ENCODE measurements at places on chromosomes 13 and 19.

DNA sequence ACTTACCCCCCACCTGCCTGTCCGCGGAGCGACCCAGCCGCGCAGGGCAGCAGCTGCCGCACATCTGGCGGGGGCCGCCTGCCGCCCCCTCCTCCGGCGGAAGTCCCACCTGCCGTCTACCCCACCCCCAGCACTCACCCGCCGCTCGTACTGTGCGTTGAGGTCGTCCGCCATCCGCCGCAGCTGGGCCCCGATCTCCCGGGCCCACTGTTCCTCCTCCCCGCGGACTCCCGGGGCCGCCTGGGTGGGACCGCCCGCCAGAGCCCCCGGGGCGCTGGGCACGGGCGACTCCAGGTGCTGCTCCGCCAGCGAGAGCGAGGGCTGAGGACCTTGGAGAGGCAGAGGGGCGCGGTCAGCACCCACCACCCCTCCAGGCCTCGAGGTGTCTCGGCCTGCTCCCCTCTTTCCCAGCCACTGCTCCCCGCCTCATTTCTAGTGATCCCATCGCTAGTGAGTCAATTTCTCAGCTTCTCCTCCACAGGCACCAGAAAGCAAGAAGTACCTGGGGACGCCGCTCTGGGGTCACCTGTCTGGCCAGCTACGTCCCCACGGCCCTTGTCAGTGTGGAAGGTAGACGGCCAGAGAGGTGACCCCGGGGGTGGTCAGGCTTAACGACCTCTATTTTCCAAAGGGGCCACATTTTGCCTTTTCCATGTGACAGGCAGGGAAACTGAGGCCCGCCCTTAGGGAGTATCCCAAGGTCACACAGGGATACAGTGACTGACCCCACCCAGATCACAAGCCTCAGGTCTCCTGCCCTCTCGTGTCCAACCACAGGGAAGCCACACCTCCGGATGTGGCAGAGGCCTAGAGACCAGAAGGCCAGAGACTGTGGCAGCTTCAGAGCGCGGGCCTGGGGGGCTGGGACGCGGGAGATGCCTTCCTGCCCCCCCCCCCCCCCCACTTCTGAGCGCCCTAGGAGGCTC is 4.3 kb downstream of the BBC3 start:
- DNase-seq: no peak

DNA sequence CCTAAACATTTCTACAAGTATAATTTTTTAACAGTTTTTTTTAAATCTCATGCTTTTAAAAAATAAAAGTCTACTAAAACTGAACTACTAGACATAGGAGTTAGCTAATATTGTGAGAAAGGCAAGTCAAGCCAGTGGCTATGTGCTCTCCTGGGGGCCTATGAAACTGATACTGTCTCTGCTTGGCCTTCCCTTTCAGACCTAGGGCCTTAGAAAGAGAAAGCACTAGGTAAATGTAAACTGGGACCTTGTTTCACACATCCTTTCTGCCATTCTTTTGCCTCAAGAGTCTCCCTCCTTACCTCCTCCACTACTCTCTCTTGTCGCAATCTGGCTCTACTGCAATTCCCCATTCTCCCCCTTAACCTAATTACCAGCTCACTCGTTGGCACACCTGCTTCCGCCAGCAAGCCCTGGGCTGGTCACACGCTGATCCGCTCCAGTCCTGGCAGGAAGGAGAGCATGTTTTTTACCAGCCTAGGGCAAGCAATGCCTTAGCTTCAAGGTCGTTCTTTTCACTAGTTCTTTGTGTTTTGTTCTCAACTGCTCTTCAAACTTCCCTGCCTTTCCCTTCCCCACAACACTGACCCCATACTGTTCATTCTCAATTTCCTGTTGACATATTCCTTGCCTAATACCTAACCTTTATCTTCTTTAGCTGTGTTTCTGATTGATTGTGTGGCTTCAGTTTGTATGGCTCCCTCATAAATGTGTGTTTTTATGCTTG is 23.1 kb downstream of the TBC1D4 start:
- DNase-seq: no peak

DNA sequence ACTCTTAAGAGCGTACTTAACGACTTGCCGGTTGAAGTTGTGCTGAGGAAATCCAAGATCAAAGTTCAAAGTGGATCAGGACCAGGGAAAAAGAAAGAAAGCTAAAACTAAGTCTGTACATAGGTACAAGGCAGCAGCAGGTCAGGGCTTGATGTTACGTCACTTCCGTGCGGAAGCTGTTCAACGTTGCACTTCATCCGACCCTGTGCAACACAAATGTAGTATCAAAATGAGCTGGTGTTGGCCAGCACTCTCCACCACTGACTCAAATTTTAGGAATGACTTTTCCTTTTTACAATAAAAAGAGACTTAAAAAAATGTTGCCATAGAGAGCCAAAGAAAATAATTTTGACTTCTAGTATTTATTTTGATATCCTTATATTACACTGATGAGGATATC is 1315.4 kb downstream of the EFNB2 start:
- no peak for DNase-seq

DNA sequence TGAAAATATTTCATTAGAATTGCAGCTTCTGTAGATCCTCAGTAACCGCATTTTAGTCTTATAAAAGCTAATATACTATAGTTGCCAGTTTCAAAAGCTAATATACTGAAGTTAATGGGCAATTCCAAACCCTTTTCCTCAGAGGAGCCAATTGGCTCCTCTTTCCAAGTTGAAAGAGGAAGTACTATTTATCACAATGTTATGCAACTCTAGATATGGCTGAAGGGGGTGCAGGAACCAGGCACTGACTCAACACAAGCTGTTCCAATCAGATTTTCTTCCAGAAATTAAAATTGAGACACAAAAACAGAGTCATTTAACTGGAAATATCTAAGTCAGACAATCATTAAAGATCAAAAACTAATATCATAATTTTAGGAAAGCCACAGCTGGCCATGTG is 258.9 kb downstream of the PCDH20 start:
- no peak for DNase-seq

GRCh38 chr19:53195265-53195903 is 2.2 kb upstream of the ZNF665 start:
- peak; percentile 90 for DNase-seq

DNA sequence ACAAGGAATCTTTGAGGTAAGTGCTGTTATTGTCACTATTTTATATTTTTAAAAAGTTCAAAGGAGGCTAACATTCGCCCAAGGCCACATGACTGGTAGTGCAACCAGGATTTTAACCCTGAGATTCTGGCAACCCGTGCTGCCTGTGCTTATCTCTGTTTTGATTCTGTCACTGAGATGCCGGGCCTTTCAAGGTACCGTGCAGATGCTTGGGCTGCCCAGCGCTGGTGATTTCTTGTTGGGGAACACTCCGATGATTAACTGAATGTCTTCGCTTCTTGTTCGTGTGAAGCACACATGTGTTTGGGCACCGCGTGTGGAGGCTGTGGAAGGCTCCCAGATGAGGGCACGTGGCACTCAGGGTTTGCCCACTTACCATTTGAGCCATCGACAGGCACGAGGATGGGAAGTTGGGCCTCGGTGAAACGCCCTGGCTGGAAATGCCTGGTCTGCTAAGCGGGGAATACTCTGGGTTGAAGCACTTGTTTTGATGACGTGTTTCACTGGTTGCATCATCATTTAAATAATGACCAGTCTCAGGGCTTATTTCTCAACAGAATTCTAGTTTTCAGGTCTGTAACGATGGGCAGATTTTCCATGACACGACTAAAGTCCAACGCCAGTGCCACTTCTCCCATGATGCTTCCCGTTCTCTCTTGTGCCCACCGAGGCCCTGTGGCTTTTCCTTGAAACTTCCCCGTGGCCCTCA is 392.7 kb downstream of the FGF9 start:
- DNase-seq: no peak

GRCh38 chr19:10105509-10106099 is 558 bp upstream of the PPAN start:
- DNase-seq: no peak

DNA sequence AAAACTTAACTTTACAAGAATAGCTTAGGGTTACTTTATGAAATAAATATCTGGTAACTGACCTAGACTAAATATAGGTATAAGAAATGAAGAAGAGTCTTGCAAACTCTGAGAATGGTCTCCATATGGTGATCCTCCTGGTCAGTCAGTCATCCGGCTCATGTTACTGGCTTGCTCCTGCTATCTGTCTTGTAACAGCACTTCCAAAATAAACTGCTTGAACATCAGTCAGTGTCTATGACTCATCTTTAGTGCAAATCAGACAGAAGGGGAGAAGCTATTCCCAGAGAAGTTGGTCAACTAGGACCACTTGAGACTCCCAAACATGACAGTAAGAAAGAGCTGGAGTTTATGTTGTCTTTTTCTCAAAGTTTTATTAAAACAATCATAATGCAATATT is 1550.9 kb downstream of the PCDH9 start:
- DNase-seq: no peak

GRCh38 chr13:24503379-24503696 is 9.2 kb downstream of the PARP4 start:
- DNase-seq: no peak

DNA sequence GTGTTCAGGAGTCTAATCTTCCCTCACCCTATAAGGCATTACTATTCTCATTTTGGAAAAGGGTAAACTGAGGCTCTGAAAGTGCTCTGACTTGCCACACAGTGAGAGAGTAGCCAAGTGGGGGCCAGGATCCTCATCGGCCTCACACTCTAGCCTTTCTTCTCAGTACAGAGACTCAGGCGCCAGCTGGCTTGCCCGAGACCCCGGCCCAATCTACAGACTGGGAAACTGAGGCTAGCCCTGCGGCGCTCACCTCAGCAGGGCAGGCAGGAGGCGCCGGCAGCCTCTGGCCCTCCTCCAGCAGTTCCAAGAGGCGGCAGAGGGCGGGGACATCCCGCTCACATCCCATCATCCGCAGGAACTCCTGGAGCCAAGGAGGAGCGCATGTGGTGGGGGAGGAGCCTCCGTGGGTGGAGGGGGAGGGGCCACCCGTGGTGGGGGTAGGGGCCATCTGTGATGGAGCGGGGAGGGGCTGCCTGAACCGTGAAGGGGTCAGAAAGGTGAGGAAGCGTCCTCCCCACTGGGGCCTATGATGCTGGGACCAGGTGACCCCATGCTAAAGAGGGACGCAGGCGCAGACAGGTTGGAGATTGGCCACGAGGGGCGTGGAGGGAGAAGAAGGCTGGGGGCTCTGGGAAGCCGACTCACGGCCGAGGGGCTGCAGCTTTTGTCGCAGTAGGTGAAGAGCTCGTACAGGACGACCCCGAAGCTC is 8.7 kb upstream of the INSL3 start:
- peak; percentile 89 for DNase-seq

- no peak for DNase-seq
These were observed 69.6 kb upstream of the PCDH9 start for GRCh38 chr13:67299751-67300150.

DNA sequence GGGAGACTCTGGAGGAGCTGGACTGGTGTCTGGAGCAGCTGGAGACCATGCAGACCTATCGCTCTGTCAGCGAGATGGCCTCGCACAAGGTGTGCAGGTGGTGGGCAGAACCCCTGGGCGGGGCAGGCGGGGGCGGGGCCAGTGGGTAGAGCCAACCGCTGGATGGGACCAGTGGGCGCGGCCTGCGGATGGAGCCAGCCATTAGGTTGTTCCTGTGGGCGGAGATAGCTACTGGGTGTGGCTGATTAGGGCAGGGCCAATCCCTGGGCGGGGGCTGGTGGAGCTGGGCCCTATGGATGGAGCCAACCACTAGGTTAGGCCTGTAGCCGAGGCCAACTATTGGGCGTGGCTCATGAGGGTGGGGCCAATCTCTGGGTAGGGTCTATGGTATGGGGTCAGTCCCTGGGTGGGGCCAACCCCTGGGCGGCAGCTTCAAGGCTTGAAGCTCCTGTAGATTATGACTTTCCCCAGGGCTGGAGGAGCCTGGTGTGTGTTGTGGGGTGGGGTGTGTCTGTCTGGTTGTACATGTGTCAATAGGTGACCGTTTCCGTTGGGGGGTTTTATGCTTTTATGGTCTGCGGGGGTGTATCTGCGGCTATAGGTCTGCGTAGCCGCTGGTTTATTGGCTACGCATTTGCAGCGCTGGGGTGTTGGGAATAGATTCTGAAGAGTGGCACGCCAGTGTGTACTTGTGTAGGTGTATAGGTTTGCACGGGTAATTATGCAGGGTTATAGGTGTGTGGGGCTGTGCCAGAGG is 30.7 kb downstream of the PDE4A start:
- no peak for DNase-seq

- DNase-seq: no peak
These were observed 33.2 kb downstream of the DPF1 start for GRCh38 chr19:38190793-38191192.

DNA sequence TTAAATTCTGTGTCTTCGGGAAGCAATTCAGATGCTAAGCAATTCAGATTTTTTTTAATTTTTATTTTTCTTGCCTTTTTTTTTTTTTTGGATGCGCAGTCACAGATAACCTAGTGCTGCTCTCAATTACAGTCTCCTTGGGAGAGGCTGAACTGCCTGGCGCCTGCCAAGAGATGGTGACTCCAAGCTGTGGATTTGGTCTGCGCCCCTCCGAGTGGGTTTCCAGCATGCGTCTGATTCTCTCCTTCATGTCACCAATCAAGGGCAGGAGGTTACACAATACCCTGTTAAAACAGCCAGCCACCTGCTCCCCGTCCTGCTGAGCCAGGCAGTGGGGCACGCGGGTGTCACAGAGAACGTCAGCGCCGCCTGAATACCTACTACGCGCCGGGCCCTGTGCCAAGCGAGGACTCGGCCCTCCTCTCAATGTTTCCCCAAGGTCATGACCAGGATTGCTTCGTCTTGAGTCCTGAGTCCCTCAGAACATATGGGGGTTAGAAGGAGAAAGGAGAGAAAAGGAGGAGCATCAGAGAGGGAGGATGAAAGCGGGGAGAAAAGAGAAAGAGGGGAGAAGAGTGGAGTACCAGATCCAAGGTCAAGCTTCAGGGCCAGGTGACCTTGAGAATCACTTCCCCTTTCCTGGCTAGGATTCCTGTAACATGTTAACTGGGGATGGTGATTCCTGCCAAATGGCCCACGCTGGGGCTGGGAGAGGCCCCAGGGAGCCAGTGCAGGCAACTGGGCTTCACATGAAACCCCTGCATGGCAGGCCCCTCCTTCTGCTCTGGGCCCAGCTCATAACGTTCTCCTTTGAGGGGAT is 213.6 kb downstream of the URI1 start:
- DNase-seq: peak; percentile 48

- no peak for DNase-seq
These were observed 56.1 kb downstream of the CHST8 start for GRCh38 chr19:33677745-33678426.

DNA sequence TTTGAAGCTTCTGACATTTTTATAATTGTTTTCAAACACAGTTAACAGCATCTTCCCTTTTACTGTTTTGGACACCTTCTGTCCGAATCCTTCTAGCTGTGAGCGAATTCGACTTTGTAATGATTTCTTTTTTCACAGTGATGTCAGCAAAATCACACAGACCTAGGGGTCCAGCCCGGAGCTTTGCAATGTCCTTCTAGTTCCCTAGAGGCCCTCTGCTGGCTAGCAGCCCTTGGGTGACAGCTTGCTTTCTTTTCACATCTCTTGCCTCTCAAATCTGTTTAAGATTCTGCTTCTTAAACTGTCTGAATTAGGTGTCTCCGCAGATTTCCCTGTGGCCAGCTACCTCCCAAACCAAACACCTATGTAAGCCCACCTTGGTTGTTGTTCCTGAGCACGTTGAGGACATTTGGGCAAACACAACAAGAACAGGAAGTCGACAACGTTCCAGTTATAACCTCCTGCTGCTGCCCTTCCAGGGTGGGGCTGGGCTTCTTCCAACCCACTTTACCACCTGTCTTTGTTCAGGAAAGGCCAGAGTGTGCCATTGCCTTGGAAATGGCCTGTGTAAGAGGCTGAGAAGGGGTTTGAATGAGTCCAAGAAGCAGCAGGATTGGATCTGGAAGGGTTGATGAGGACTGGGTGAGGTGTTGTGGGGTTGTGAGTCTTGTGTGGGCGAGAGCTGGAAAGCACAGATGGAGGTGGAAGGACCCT is 123.1 kb downstream of the ATP8A2 start:
- peak; percentile 21 for DNase-seq

GRCh38 chr19:13929340-13929739 is 8.9 kb downstream of the PODNL1 start:
- DNase-seq: no peak
